ENCODE measurements at places on chromosomes 11 and 22.

DNA sequence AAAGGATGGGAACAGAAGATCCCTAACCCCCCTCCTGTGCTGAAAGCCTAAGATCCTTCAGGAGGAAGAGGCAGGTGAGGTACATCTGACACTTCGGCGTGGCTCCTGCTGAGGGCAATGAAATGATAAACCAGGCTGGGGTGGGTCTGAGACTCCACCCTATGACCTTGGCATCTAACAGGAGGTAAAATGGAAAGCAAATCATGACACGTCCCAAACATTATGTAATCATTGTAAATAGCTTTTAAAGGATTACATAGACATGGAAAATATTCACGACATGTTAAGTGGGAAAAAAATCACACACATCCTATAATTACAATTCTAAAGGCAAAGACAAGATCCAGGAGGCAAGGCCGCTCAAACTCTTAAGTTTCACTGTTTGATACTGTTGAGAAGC lies 70.5 kb downstream of the LINC01488 start:
- DNase-seq, result no peak

DNA sequence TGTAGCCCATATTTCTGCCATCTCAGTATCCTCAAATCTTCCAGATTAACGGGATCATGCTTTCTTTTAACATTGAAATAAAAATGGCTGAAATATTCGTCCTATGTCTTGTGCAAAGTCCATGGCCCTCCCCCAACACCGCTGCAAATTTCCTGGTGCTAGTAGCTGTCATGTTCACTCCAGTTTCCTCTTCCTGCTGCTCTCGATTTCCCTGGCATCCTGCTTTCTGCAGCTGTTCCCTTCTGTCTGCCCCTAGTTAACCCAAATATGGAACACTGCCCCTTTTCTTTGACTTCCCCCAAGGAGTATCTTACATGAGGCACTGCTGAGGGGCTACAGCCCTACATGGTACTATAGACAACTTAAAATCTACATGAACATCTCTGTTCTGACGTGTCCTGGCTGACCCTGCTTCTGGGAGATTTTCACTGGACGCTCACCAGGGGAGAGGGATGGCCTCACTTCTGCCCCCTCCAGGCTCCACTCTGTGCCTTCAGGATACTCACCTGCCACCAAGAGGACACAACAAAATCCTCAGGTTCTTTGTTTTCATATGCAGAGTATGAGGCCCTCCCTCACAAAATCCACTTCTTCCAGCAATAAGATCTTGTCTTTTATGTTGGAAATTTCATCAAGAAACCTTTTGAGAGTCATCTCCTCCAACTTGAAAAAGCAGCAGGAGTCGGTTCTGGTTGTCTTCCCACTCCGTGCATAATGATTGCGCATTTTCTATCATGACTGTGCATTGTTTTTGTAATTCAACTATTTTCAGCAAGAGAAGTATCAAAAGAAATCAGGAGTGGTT lies 29.5 kb upstream of the SCUBE2 start:
- DNase-seq, result no peak

DNA sequence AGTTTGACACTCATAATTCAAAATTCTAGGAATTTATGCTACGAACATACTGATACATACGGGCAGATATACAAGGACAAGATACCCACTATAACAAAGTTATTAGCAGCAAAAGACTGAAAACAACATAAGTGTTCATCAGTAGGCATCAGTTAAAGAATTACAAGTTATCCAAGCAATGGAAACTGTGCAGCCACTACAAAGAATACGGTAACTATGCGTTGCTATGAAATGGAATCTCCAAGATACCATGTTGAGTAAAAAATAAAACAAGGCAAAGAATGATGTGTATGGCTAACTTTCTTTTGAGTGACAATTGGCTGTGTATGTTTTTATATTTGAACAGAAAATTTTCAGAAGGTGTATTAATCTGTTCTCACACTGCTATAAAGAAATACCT lies 151.7 kb downstream of the ADAMTS15 start:
- no peak for DNase-seq

GRCh38 chr11:19673924-19674729 lies 38.5 kb upstream of the NAV2 start:
- DNase-seq, result no peak

GRCh38 chr11:72075756-72076155 lies 4.6 kb downstream of the NUMA1 start:
- DNase-seq, result no peak

DNA sequence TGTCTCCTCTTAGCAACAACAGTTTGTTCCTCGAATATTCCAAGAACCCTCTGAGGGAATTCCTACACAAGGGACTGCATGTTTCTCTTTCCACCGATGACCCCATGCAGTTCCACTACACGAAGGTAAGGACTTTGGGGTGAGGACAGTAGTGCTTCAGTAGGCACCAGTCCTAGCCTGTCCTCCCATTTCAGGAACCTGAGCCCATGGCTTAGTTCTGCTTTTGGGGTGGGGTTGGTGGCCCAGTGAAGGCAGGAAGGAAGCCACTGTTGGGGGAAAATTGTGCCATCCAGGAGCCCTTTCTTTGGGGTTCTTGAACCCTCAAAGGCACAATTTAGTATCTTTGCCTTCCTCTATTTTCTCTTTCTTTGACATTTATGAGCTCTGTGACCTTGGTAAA lies 38.2 kb downstream of the RNF141 start:
- no peak for DNase-seq
